ENCODE measurements at places on chromosomes 6 and 20.

DNA sequence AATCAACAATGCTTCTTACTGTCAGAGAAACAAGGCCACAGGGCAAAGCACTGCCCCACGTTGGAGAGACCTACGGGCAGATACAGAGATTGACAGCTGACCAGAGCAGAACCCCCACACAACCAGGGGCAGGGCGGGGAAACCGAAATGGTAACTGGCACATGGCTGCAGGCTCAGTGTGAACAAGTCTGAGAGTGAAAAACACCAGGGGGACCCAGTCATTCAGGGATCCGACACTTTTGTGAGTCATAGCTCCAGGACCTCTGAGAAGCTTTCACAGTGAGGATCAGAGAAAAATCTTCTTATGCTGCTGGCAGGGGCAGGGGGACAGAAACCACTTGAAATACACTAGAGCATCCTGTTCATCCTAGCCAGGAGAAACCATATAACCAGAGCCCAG is 254.2 kb downstream of the C6orf118 start:
- DNase-seq, result no peak

DNA sequence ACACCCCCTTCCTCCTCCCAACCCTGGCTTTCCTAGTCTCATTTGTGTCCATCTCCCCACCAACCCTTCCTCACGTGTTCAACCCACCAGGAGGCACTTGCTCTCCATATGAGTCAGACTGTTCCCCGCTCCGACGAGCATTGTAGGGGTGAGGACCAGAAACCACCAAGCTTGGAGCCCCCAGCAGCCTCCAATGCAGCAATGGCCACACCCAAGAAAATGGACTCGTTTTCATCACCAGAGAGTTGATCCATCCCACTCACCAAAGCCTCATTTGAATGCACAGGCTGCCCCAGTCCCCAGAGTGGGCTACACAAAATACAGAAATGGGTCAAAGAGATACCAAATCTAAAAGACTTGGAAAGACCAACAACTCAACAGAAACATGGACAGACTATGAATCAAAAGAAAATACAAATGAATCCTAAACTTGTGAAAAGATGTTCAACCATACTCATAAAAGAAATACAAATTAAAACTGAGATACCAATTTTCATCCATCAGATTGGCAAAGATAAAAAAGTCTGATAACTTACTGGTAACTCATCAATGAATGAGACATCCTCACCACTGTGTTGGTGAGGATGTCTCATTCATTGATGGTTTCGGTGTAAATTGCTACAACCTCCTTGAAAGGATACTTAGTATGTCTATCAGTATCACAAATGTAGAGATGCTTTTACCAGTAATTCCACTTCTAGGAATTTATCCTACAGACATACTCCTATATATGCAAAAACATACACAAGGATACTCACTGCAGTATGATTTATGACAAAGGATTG is 68.1 kb downstream of the TRERF1 start:
- no peak for DNase-seq

DNA sequence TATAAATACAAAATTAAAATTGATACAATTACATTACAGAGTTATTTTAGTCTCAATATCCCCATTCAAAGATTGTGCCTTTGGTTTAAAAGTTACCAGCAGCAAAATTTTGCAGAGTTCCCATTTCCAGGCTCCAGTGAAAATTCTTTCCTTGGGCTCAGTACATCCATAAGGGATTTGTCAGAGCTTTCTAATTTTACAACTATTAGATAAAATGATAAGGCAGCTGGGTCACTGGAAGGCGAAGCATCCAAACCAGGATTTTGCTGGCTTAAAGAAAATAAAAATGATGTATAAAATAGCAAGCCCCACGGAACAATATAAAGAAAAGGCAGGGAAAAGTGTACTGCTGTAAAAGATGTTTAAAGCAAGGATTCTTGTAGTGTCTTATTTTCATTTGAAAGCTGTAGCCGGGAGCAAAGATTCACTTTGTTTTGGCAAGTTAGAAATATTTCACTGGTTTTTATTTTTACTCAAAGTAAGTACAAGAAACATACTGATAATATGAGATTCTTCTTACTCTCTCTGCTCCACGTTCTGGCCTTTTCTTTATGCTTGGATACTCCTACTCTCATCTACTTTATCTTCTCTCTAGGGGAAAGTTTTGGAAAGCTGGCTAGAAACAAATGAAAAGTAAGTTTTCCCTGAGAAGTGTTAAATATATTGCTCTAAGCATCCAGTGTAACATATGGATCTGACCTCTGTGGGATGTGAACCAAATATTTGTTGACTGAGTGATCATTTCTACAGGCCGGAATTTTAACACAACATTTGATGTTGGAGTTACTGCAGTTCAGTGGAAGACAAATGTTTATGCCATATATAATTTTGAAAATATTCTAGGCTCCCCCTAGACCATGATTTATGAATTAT is 488.4 kb downstream of the PHF3 start:
- no peak for DNase-seq

DNA sequence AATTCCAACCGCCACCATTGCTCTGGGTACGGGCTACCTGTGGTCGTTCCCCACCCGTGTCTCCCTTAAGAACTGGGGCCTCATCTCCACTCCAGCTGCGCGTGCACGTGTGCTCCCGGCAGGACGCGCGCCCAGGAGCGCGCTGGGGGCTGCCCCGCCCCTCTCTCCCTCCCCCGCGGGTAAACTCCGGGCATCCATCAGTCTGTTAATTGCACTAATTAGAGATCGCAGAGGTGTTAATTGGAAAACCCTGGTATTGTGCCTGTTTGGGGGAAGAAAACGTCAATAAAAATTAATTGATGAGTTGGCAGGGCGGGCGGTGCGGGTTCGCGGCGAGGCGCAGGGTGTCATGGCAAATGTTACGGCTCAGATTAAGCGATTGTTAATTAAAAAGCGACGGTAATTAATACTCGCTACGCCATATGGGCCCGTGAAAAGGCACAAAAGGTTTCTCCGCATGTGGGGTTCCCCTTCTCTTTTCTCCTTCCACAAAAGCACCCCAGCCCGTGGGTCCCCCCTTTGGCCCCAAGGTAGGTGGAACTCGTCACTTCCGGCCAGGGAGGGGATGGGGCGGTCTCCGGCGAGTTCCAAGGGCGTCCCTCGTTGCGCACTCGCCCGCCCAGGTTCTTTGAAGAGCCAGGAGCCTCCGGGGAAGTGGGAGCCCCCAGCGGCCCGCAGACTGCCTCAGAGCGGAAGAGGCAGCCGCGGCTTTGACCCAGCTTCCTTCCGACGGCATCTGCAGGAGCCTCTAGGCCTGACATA is 14.4 kb downstream of the FOXP4 start:
- DNase-seq, result no peak

DNA sequence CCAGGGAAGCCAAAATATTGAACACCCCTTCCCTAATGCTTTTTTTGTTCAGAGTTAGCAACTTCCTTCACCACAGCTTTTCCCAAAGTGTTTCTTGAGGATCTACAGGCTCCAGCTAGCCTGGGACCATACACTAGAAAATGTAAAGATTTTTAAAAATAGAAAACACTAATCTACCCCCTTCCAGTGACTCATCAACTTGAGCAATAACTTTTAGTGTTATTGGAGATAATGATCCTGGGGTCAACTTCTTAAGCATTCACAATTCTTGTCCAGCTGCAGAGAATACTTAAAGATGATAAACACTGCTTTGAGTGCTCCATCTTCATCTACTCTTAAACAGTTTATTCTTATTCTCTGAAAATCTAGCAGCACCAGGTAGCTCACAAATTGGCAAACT is 131.6 kb downstream of the COL9A1 start:
- no peak for DNase-seq
